ENCODE measurements at places on chromosomes 3 and 15.

- no peak for DNase-seq
Measured at GRCh38 chr3:47455806-47456452, 19.8 kb downstream of the SCAP start.

GRCh38 chr3:32685543-32686185 is 676 bp downstream of the CNOT10 start:
- no peak for DNase-seq

DNA sequence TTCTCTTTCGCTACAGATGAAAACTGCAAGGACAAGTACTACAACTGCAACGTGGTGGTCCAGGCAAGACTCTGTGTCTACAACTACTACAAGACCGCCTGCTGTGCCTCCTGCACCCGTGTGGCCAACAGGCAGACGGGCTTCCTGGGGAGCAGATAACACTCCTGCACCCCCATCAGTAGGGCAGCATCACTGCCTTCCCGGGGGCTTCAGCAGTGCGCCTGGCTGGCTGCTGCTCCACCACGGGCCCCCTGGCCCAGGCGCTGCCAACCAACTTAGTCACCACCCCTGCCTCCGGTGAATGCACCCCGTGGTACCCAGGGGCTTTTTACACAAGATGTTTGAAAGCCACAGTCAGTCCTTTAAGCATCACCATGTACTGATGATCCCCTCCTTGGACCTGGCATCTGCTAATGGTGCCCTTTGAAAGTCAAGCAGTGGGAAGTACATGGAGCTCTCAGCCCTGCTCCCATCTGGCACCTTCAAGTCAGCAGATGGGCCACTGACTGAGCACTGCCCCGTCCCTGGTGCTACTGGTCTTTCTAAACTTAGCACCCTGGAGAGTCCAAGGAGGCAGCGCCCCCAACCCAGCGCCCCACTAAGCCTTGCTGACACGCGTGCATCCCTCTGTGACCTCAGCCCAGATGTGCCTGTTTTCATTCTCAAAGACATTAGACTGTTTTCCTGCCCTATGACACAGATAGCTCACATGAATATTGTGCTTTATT is 33.0 kb upstream of the NR2E3 start:
- peak; percentile 22 for DNase-seq

GRCh38 chr3:111650378-111651275 is 55.5 kb upstream of the ZBED2 start:
- no peak for DNase-seq

DNA sequence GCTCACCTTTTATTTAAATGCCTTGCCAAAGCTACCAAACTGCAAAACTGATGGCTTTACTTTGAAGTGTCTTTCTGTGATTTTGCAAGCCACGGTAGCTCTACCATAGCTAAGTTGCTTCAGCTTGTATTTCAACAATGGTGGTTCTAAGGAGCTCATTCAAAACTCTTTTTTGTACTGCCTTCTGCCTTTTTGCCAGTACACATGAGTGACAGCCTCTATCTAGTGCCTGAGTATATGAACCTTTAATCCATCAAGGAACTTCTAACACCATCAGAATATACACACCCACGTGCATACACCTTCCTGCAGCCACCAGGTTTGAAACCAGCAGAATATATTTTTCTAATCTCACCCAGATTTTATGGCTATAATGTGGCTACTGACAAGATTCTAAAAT is 10.4 kb upstream of the NR2F2 start:
- DNase-seq: no peak

- DNase-seq: no peak
Measured at GRCh38 chr3:83438188-83438587, 1520.6 kb upstream of the CADM2 start.

Measured in cerebellar cortex (tissue), 1 donor.